ENCODE measurements at places on chromosomes 1 and 21.

DNA sequence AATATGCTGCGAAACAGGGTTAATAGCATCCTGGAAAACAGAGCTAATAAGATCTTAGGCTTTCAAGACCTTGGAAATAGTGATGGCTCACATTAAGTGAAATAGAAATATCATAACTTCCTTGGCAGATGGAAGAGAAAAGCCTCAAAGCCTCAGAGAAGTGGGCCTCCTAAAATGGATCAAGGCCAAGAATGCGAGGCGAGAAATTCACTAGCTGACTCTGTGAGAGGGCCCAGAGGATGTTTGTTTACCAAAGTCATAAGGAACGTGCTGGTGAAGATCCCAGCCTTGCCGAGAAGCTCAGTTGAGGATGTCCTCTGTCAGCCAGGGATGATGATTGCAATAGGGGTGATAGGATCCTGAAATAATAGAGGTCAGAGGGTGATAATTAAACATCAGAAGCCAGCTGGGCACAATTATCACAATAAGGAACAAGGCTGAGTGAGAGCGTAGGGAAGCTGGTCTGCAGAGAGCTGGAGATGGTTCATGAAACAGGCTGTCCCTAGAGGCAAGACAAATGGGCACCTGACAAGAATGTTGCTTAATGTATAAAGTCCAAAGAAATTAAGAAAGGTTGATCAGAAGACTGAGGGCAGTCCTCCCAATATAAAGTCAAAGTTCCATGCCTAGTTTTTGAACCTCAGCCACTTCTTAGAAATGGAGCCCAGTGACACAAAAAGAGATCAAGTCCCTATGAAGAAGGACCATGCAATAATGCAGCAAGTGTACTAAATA lies 101.7 kb upstream of the COG2 start:
- DNase-seq, result no peak

- DNase-seq, result no peak
Observed at GRCh38 chr21:45589686-45590245, 47.5 kb upstream of the SLC19A1 start.

GRCh38 chr1:180299479-180300221 lies 69.6 kb downstream of the LHX4 start:
- no peak for DNase-seq

- no peak for DNase-seq
Observed at GRCh38 chr1:3702528-3702927, 49.7 kb upstream of the CCDC27 start.

DNA sequence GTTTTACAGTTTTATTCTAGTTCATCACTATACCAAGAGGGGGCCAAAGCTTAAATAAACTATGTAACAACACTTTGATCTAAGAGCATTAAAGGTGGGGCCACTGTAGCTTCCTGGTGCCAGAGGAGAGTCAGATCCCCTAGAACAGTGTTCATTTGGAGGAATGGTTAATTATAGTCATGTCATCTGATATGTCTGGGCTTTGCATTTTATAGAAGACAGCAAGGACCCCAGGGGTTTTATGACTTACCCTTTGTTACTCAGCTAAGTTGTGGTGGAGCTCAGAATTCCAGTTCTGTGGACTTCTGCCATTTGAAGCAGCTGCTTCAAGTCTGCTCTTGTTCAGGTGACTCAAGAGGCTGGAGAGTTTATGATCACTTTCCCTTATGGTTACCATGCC lies 16.7 kb downstream of the KDM4A start:
- no peak for DNase-seq

DNA sequence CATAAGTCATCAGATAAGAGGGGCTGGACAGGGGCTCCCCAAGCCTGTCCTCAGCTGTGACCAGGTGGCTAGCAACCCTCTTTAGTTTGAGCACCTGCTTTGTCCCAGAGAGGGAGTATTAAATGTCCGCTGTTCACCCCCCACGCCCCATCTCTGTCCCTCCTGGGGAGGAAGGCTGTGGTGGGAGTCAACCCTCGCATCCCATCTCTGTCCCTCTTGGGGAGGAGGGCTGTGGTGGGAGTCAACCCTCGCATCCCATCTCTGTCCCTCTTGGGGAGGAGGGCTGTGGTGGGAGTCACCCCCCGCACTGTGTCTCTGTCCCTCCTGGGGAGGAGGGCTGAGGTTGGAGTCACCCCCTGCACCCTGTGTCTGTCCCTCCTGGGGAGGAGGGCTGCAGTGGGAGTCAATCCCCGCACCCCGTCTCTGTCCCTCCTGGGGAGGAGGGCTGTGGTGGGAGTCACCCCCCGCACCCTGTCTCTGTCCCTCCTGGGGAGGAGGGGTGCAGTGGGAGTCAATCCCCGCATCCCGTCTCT lies 72.6 kb upstream of the ABCG1 start:
- no peak for DNase-seq

GRCh38 chr1:214506972-214507431 lies 44.4 kb downstream of the PTPN14 start:
- no peak for DNase-seq

DNA sequence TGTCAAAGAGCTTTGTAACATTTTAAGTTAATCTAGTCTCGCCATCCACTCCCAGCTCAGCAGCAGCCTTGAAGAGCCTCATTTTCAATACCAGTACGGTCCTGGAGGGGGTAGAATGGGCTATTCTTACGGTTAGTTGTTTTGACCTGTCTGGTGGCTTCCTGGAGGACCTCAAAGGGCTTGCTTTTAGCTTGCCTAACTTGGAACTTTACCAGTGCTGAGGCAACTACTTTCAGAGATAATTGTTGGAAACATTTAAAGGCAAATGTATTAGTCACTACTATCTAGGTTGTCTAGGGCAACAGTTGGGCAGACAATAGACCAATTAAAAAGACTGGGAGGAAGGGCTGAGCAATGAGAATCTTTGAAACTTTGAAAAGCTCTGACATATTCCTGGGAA lies 56.0 kb downstream of the TTLL7 start:
- DNase-seq, result no peak

GRCh38 chr1:3237994-3238702 lies 169.1 kb downstream of the PRDM16 start:
- DNase-seq, result no peak

DNA sequence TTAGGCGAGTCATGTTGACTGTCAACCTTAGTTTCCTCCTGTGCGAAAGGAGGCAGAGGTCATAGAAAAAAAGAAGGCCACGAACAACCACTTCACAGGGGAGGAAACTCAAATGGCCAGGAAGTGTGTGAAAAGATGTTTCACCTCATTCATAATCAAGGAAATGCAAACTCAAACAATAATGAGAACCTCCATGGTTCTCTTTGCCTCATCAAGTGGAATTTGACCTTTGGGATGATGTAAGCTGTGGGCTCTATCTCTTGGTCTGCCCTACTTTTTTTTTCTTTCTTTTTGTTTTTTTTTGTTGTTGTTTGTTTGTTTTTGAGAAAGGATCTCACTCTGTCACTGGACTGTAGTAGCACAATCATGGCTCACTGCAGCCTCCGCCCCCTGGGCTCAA lies 55.9 kb upstream of the GRHL3 start:
- no peak for DNase-seq

- no peak for DNase-seq
Observed at GRCh38 chr21:40547906-40548513, 298.9 kb downstream of the DSCAM start.

- DNase-seq, result no peak
Observed at GRCh38 chr1:7471836-7472235, 299.3 kb upstream of the VAMP3 start.

DNA sequence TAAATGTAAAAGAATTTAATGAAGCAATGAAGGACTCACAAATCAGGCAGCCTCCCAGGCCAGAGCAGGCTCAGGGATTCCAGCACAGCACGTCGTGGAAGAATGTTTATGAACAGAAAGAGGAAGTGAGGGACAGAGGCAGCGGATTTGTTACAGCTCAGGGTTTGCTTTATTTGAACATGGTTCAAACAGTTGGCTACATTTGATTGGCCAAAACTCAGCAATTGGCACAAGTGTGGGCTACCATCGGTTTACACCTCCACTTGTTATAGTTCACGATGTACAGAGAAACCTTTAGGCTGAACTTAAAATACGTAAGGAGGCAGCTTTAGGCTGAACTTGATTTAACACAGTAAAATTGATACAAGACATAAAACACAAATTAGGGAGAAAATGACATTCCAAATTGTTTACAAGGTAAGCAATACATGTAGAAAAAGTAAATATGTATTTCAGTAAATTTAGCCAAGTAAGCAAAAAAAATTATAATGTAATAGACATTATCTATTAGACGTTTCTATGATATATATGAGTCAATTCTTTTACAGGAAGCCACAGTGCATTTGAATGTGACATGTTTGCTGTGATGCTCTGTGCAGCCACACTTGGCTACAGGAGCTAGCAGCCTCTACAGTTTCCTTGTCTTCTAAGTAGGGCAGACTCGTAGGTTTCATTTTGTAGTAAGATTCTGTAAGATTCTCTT lies 126.5 kb downstream of the ADSS2 start:
- no peak for DNase-seq

- DNase-seq, result no peak
Observed at GRCh38 chr1:201172999-201173610, 17.5 kb upstream of the IGFN1 start.

DNA sequence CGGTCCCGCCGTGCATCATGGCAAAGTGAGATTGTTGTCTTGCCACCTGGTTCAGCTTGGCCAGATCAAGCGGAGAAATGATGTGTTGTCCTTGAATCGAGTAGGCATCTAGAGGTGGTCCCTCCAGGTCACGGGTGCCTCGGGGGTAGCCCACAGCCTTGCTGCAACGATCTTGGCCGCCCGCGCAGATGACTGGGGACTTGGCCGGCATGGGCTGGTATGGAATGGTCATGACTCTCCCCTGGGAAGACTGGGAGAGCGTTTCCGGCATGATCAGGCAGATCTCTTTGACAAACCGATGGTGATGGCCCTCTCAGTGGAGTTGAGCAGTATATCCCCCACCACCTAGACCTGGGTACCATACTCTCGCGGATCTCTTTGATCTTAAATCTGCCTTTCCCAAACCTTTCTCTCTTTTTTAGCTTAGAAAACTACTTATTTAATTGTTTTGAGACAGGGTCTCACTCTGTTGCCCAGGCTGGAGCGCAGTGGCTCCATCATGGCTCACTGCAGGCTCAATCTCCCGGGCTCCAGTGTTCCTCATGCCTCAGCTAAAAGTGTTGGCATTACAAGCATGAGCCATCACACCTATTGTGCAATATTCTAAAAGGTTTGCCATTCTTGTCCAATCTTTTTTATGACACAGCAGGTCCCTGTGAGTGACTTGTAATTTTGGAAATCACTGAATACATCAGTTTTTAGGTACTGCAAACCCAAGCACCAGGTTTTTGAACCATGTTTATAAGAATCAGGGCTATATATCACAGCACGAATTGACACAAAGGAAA lies 9.4 kb upstream of the ELAPOR1 start:
- DNase-seq, result no peak

DNA sequence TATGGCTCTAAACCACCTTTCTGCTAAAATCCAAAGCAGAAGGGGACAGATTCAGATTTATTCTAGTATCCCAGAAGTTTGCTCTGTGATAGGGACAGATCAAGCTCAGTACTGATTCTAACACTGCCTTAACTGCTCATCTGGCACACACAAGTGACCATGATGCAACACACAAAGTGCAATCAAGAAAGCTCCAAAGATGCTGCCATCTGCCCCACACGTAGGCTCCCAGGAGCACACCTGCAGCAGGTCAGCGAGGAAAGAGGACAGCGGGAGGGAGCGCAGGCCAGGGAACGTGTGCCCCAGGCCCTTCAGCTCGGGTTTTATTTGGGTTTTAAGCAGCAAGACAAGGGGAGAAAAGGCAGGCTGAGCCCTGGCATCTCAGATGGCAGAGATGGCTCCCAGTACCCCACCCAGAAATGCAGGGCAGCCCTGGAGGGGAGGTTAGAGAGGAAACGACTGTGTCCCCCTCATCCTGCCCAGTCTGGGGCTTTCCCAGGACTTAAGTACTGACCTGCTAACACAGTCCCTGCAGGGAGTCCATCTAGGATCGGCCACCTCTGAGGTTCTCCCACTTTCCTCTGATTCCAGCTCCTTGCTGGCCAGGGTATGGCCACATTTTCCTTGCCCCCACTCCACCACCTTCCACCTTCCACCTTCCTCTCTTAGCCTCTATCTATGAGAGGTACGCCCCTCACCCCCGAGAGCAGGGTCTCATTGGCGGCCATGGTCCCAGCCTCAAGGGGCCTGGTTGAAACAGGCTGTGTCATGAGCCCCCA lies 1.2 kb downstream of the TRIM11 start:
- DNase-seq, result no peak

- DNase-seq, result no peak
Observed at GRCh38 chr1:7558481-7558880, 212.6 kb upstream of the VAMP3 start.

DNA sequence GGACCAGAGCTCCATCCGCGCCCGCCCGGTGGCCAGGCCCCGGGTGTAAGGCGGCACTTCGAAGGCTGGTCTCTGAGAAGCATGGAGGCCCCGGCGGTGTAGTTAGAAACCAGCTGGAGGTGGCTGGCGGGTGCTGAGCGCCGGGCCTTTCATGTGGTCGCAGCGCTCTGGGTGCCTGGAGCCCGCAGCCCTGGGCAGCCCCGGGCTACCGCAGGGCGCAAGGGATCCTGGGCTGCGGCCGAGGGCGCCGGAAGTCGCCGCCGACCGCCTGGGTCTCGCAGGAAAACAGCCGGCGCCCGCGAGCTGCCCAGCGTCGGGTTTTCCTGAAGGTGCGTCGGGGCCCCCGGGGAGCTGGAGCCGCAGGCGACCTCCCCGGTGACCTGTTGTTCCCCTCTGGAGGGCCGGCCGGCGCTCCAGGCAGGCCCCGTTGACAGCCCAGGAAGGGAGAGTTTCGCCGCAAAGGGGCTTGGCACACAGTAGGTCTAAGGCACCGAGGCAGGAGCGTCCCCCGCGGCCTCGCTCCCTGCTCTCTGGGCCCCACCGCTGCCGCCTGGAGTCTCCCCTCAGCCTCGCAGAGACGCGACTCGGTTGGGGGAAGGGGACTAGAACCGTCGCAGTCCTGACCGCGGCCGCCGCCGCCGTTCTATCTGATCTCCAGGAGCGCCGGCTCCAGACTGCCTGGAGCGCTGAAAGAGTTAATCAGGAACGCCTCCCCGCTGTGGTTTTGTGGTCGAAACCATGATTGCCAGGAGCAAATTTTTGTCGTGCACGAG lies 2.7 kb downstream of the GRHL3 start:
- no peak for DNase-seq

- DNase-seq, result no peak
Observed at GRCh38 chr1:184189361-184189760, 137.8 kb downstream of the TSEN15 start.

GRCh38 chr1:244448279-244449036 lies 3.3 kb downstream of the ADSS2 start:
- DNase-seq, result no peak

GRCh38 chr1:112250892-112251291 lies 145.1 kb upstream of the CTTNBP2NL start:
- DNase-seq, result no peak

DNA sequence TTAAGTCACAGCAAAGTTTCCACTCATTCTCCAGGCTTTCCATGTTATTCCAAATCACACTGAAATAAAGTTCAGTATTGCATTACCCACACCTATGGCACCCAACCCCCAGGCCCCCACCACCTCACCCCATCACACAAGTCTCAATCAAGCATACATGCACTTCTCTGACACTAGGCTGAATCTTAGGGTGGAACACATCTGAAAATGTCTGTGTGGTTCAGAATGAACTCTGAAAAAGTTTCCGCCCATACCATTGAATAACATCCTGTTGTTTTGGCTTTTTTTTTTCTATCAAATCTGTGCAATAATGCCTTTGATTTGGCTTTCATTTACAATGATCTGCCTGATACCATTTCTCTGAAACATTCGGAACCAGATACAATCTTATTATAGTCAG lies 25.8 kb upstream of the LRRC8C start:
- no peak for DNase-seq
